NCI-H2107 (cell line): ENCODE measurements at places on chromosomes 2 and 18.

- no peak for DNase-seq
These were observed 322.7 kb downstream of the NOL4 start for GRCh38 chr18:33901894-33902512.

DNA sequence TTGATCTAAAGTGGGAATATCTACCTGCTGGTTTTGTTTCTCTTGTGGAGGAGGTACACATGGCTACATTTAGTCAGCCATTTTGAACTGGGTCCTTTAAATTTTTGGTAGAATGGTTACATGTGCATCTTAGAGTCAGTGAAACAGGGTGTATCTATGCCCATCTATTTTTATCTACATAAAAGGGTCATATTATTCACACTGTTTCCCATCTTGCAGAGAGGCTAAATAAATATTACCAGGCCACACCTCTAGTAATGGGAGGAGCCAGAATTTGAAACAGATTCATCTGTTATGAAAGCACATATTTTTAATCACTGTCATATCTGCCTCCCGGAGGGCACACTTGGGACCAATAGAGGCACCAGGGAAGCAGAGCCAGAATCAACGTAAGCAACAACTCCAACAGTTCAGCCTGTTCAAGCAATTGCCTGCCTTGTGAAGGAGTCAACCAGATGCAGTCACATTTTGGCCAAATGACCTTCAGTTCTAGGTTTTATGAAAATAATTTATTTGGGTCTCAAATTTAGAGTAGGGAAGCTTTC lies 376.8 kb downstream of the TSN start:
- no peak for DNase-seq

DNA sequence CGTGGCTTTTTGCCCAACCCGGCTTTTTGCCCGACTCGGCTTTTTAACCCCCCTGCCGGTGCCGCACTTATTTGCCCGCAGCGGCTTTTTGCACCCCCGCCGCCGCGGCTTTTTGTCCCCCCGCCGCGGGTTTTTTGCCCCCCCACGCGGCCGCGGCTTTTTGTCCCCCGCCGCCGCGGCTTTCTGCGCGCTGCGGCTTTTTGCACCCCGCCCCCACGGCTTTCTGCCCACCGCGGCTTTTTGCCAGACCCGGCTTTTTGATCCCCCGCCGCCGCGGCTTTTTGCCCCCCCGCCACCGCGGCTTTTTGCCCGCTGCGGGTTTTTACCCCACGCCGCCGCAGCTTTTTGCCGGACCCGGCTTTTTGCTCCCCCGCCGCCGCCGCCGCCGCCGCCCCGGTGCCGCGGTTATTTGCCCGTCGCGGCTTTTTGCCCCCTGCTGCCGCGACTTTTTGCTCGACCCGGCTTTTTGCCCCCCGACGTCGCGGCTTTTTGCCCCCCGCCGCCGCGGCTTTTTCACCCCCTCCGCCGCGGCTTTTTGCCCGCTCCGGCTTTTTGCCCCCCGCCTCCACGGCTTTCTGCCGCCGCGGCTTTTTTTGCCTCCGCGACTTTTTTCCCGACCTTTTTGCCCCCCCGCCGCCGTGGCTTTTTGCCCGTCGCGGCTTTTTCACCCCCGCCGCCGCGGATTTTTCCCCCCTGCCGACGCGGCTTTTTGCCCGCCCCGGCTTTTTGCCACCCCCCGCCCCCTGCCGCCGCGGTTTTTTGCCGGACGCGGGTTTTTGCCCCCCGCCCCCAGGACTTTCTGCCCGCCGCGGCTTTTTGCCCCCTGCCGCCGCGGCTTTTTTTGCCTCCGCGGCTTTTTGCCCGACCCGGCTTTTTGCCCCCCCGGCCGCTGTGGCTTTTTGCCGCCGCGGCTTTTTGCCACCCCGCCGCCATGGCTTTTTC lies 2786.5 kb downstream of the RPIA start:
- DNase-seq, result no peak

DNA sequence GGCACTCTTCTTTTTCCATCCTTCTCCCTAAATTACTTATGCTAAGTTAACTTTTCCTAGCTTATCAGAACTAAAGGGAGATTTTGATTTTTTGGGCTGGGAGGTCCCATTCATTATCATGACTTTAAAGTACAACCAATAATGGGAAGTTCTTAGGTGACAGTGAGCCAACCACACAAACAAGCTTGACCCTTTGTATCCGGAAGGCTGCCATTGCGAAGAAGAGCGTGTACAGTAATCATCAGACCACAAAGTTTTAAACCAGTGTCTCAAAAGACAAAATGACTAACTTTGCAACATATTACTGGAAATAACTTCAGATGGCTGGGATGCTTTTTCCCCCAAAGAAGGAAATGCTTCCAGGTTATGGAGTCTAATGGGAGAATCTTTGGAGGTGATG lies 298.1 kb downstream of the TGIF1 start:
- DNase-seq, result no peak

- no peak for DNase-seq
These were observed 71.0 kb upstream of the ITM2C start for GRCh38 chr2:230793572-230794359.

DNA sequence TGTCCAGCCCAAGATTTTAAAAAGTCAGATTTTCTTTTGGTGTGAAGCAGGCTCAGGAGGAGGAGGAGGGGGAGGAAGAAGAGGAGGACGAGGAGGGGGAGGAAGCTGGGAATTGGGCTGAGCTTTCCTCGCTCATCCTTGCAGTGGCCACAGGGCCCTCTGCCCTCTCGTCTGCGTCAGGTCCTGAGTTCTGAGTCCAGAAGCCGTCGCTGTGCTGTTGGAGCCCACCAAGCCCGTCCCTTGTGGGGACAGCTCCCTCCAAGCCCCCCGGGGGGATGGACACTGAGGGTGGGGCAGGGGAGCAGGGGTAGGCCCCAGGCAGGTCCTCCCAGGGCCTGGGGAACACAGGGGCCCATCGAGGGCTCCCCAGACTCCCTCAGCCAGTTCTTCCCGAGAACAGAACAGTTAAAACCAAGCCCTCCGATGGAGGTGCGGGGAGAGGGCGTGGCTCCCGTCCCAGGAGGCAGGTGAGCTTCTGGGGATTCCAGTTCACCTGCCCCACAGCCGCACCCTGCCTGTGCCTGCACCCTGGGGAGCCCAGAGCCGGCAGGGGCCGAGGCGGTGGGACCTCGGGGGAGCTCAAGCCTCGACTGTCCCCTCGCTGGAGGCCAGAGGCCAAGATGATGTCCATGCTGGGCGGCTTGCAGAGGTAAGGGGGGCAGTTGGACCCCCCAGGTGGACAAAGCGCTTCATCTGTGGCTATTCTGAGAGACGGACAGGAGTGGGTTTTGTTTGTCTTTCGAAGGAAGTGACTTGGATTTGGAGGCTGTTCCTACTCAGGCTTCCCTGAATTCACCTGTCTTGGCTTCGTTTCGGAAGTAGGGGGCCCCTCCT lies at the start of gene GAL3ST2:
GAL3ST2 (plus strand) TSS at position 487 of the 834 bp plus-strand sequence; CDS start at position 621, 134 bp downstream.
- DNase-seq, result no peak

DNA sequence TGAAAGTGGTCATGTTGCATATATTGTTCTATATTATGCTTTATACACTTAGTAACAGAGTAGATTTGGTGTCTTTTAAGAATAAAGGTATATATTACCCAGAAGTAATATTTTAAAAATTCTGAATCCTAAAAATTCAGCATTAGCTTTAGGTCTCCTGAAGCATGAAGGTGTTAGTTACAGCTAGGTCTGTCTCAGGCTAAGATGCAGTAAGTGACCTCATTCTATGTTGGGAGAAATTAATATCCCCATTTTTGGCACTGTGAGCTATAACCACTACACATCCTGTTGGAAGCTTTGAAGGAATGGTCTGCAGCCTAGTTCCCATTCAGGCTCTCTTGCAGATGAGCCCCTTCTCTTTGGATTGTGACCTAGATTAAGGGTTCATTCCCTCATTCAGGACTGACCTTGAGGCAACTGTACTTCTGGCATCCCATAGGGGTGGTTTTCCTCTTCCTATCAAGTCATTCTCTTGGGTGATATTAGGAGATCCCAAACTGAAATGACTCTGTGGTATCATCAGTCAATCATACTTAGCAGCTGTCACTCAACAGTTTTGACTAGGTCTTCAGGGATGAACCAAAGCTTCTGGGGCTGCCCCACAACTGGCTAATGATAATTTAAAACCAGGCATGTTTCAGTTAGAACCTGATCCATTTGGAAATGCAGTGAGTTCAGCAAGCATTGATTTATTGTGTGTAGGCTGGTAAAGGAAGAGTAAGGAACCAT lies 117.7 kb downstream of the GPD2 start:
- no peak for DNase-seq

GRCh38 chr18:76875390-76876325 lies 53.3 kb downstream of the ZNF236 start:
- peak; percentile 74 for DNase-seq

GRCh38 chr2:1658394-1659151 lies 85.7 kb downstream of the PXDN start:
- DNase-seq, result no peak

DNA sequence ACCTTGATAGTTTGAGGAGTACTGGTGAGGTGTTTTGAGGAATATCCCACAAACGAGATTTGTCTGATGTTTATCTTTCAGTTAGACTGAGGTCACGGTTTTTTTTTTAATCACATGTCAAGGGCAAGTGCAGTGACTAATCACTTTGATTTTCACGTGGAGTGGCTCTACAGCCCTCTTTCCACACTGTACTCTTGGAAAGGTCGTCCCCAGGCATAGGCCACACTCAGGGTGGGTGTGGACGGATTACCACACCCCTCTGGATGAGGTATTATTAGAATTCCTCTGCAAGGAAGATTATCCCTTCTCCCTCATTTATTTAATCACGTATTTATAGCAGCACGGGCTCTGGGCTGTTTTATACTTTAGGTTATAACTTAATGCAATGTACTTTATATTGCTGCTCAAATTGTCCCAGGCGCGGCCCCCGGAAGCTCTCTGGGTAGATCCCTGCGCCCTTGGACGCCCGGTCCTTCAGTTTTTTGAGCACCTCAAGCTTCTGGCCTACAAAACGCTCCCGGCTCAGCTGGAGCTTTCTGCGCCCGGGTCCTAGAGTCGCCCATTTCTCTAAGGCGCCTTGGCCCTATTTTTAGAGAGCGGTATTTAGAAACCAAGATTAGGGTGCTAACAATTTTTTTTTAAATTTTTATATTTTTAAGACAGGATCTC lies 515 bp upstream of the PLEKHB2 start:
- peak; percentile 43 for DNase-seq

DNA sequence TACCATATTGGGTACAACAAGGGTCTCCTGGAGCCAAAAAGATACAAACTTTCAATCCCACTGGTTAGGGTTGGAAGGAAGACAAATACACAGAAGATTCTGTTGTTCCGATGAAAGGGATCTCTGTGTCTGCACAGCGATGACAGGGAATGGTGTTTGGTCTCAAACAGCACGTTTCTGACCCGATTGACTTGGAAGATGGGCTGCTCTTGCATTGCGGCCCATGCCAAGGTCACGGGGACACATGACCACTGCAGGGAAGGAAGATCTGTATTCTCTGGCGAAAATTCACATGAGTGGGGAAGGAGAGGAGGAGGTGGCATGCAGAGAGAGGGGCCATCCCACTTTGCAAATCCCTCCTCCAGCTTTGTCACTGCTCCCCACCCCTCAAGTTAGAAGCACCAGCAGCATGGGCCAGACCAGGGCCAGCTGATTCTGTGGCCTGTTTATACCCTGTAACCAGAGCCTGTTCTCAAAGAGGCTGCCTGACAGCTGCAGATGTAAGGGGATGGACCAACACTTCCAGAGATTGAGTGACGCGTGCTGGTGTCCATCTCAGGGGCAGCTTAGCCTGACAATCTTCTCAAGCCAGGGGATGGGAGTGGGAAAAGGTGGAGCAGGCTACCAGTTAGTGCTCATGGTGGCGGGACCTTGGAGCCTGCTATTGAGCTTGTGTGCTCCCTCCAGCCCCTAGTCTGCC lies 57.2 kb downstream of the TNP1 start:
- no peak for DNase-seq

DNA sequence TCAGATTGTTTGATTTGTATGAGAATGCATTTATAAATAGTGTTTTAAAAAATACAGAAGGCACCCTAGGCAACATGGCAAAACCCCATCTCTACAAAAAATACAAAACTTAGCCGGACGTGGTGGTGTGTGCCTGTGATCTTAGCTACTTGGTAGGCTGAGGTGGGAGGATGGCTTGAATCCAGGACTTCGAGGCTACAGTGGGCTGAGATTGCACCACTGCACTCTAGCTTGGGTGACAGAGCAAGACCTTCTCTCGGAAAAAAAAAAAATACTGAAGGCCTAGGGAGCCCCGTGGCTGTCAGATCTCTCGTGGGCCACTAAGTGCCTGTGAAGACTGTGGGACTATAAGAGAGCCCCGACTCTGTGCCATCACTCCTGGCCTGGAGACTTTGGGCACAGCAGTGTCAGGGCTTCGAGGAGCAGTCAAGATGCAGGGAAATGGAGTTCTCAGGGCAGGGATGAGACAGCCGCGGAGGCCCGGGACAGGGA lies 40.5 kb downstream of the MYO7B start:
- DNase-seq, result no peak

- DNase-seq, result no peak
These were observed 37.1 kb downstream of the EVA1A start for GRCh38 chr2:75523313-75524275.

GRCh38 chr2:9375857-9376428 lies 47.4 kb downstream of the ITGB1BP1 start:
- DNase-seq, result no peak

- no peak for DNase-seq
These were observed 21.8 kb downstream of the ATAD2B start for GRCh38 chr2:23905155-23905554.

DNA sequence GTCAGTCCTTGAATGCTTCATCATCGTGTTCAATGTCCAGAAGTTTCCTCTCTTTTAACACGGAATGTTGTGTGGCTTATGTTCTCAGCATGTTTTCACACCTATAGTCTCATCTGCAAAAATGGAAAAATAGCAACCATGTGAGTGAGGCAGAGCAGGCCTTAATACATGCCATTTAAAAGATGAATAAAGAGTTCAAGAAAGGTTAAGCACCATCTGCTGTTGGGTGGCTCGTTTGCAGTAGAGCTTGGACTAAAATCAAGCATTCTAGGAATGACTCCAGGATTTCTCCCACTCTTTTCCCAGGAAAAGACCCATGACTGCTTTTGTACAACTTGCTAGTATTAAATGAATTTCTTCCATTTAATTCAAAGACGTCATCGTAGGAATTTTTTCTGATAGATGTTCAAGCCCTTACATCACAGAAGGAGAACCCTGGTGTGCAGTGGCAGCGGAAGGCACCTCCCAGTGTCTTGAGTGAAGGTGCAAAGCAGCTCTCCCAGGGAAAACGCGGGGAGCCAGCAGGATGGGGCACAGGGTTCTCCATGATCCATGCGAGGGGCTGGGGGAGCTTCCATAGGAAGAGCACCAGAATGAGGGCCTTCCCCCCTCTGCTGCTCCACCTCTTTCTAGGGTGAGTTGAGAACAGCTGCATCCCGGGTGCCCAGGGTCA lies 9.6 kb downstream of the DCDC2C start:
- no peak for DNase-seq

- DNase-seq, result no peak
These were observed 28.4 kb upstream of the PUM2 start for GRCh38 chr2:20378891-20379519.

DNA sequence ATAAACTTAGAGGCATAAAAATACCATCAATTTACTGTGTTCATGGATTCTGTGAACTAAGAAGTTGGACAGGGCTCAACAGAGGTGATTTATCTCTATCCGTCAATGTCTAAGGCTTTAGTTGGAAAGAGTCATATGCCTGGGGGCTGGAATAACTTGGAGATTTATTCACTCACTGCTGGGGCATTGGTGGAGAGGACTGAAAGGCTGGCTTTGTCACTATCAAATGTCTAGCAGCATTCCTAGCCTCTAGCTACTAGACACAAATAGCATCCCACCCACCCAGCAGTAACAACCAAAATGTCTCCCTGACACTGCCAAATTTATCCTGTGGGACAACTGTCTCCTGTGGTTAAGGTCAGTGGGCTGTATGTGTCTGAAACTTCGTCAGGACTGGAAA lies 71.0 kb downstream of the EVA1A start:
- DNase-seq, result no peak
